ENCODE measurements at places on chromosomes 2 and 18. TPM values are rescaled to one million over a fixed set of nuclear protein-coding genes. Genes with fewer than 3 reads are reported as not detected.
A peak's percentile ranks its signal among the peaks of the same experiment; 100 is the strongest.

GRCh38 chr2:165576409-165577154, 107.1 kb downstream of the CSRNP3 start:
- DNase-seq = no peak

DNA sequence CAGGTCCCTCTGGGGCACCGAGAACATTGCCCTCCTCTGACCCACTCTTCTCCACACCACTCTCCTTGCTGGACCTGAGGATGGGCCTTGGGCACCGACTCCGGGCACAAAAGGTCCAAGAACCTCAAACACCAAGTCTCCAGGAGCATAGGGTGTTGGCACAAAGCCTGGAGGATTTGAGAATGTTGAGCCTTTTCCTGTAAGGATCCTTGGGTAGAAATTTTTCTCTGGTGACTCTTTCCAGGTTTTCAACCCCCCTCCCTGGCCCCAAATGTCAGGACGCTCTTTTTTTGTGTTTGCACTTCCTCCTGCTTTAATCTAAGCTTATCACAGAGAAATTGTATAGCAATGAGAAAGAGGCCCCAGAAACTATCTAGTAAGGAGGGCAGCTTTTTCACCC, 9.2 kb downstream of the SPR start:
- no peak for DNase-seq

DNA sequence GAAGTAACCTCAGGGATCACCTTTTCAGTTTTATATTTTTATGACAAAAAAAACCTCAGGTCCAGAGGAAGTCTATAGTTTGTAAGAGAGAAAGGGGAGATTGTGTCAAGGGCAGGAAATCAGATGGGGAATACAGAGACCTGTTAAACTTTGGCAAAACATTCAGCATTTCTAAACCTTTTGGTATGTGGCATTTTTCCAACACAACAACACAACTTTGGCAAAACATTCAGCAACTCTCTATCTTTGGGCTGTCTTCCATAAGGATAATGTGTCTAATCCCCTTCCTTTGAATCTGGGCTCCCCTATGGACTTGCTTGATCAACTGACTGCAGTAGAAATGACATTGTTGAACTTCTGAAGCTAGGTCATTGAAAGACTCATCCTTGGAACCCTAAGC, 220.6 kb upstream of the CCDC68 start:
- DNase-seq = no peak

- DNase-seq = no peak
These were observed 214.7 kb downstream of the TGIF1 start for GRCh38 chr18:3664563-3665178.

DNA sequence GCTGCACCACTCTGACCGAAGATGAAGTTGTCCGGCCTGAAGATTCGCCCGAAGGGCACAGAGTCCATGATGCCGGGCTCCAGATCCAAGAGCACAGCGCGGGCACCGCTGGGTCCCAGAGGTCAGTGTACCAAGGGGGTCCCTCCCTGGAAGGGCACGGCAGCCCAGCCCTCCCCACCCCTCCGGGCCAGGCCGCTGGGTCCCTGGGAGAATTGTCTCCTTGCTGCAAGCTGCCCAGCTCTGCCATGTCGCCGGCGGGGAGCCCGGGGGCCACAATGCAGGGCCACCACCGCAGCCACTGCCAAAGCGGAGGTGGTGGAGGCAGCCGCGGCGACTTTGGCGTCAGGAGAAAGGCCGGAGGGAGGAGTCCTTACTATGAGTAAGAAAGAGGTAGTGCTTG, 189.5 kb upstream of the CYRIA start:
- DNase-seq = no peak

- no peak for DNase-seq
These were observed 56.2 kb upstream of the ATP8B1 start for GRCh38 chr18:57859314-57859713.

- DNase-seq = no peak
These were observed 60.5 kb downstream of the BAZ2B start for GRCh38 chr2:159555651-159556392.

GRCh38 chr2:239264838-239265651, 135.8 kb downstream of the HDAC4 start:
- DNase-seq = peak; percentile 83

DNA sequence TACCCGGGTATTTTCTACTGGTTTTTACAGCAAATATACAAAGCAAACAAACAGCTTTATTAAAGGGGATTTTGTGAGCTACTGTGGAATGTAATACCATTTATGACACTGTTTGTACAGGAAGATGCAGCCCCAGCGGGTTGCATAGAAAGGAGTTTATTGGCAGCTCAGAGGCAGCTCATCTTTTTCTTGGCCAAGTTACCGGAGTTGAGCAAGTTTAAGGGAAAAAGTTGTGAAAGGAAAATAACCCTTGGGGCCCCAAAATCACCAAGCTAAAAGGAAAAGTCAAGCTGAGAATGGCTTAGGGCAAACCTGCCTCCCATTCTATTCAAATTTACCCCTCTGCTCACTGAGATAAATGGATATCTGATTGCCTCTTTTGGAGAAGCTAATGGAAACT, 60.8 kb downstream of the MOB4 start:
- no peak for DNase-seq

GRCh38 chr2:188391354-188391753, 99.7 kb downstream of the GULP1 start:
- DNase-seq = no peak

DNA sequence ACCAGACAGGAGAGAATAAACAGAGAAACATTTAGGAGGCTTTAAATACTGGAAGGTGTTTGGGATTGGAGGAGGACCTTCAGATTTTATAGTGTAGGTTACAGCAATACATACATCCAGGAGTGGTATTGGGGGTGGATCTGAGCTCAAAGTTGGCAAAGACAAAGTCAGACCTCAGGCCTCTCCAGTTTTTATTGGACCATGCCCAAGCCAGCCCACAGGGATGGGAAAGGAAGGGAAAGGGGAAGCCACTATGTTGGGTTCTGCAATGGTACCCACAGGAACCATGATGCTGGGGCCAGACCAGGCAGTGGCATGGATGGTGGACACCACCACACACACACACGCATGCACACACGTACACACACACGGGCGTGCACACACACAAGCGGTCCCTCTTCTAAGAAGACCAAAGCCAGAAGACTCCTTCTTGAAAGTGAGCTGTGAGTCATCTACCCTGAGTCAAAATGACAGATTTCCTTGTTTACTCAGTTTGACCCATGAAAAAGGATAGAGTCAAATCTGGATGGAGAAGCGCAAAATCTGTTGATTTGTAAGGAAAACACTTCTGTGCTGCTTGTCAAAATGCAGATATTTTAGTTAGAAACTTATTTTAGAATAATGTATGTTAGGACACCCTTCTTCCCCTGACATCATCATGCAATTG, 87.9 kb downstream of the TRABD2A start:
- no peak for DNase-seq

GRCh38 chr2:213086571-213086970, 64.8 kb downstream of the IKZF2 start:
- DNase-seq = no peak

- no peak for DNase-seq
These were observed 46.3 kb downstream of the CDC42EP3 start for GRCh38 chr2:37625156-37625555.

DNA sequence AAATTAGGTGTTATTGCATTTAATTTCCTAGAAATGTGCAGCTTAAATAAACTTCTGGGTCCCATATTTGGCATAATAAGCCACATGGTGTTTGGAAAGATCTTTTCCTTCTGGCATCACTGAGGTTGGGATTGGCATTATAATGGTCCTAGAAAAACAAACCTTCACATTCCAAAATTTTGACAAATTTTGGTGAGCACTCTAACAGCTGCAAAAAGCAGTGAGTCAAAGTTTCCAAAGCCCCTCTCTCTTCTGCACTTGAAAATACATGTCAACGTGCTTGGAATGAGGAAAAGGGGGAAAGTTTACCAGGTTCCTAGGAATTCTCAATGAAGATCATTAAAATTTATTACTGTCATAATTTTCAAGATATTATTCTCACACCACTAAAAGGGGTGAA, 77.8 kb upstream of the STK17B start:
- DNase-seq = no peak

DNA sequence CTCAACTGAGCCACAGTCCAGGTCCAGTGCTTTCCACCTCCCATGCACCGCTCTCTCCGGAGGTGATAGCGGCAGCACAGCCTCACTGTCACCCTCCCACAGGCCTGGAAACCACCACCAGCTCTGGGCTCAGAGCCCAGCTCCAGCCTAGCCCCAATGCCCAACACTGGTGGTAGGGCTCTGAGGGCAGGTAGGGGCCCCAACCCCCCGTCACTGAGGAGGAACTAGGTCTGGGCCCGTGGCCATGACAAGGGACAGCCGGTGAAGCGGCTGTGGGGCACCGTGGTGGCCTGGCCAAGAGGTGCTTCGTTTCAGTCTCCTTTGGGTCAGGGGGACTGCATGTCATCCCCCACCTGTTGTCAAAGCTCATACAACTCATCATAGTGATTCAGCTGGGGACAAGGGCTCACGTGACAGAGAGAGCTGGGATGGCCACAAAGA, 5.5 kb upstream of the TMEM214 start:
- no peak for DNase-seq

DNA sequence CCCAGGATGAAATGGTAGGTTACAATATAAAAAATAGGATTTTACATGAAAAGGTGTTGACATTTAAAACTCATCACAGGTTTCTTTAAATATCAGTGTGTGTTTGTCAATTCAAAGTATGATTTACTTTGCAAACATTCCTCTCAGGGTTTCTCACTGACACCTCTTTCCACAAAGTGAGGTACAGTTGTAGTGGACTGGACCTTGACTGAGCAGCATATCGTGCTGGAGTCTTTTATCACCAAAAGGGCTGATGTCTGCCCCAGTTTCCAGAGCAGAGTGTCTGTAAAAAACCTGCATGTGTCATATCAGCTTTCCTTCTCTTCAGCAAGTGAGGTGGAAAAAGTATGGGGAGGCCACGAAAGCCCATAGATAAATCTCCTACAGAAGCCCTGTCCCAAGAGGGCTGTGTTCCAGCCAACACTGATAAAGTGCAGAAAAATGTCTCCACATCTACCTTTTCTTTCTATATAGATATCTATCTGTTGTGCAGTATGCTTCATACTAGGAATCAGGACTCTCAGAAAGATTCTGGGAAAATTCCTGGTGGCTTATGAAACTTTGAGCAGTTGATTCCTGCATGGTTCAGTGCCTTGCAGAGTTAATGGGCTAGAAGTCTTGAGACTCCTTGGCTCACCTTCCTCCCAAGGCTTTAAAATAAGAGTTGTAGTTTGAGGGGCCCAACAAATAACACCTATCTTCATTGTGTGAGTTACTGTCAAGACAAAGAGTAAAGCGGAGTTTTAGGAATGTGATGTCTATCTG, 6.9 kb downstream of the ACYP2 start:
- no peak for DNase-seq

DNA sequence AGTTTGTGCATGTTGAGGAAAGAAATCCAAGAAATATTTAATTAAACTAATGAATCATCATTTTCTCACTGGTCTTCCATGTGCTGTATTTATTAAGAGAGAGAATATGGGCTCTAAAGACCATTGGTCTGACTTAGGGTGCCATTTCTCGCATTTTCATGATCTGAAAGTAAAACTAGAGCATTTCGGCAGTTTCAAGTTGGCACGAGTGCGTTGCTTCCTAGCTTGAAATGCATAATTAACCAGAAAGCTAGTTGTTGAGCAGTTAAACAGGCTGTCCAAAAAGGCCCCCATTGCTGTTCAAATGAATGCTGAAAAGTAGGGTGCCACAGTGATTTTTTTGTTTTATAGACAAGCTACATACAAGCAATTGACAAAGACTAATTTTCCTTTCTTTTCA, 47.4 kb downstream of the SLC8A1 start:
- DNase-seq = no peak

DNA sequence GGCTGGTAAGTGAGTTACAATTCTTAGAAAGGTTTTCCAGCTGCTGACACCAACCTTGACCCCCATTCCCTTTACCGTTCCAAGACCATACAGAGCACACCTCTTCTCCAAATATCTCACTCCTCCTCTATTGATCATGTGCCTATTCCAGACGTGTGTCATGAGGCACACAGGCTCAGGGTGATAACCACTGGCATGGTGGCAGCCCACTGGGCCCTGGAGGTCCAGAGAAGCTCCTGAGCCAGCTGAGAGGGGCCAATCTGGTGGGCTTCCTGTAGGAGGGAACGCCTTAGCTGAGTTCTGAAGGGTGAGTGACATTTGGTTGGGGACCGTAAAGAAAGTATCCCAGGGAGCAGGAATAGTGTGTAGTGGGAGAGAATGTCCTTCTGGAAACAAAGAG, 28.3 kb downstream of the ZAP70 start:
- DNase-seq = no peak

DNA sequence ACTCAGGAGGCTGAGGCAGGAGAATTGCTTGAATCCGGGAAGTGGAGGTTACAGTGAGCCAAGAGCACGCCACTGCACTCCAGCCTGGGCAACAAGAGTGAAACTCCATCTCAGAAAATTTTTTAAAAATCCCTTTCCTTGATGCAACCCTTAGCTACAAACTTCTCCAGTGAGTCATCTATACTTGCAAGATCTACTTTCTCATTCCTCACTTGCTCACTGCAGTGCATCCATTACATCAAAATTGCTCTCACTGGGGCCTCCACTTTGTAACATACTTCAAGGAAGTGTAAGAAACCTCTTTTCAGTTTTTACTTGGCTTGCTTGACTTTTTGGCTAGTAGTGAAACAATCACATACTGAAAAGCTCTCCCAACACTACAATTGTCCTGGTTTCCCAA, 65.3 kb downstream of the REEP1 start:
- no peak for DNase-seq

- DNase-seq = no peak
These were observed 75.5 kb downstream of the SNTG2 start for GRCh38 chr2:1026141-1026540.

- no peak for DNase-seq
These were observed 13.7 kb downstream of the HES6 start for GRCh38 chr2:238225911-238226697.

DNA sequence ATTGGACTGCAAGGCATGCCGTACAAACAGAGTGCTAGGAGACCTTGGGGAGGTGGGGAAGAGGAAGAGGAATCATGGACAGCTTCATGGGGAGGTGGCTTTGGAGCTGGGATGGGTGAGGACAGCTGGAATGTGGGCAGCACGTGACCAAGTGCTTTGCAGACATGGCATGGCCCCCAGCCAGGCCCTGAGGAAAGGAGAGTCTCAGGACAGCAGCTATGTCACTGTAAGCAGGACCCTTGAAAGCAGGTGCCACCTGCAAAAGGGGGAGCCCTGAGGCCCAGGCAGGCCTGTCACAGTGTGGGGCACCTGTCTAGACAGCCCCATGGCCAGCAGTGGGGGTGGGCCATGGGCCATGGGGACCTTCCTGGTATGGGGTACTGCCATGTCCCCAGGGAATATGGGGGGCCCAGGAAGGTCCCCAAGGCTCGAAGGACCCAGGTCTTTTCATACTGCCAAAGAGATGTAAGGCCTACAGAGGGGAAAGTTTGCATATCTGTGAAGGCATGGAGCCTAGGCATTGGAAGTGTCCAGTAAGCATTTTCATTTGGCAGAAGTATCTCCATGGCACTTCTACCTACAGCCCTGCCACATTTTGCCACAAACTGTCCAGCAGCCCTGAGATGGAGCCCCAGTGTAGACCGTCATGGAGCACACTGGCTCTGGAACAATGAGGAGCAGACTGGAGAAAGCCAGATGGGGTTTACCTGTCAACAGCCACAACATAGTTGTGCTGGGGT, 9.9 kb downstream of the PAX8 start:
- no peak for DNase-seq

Gene GNLY
- total RNA-seq = not detected

Gene MRPL30
- total RNA-seq = 32.6 TPM

Gene ELOA2
- total RNA-seq = not detected

Gene HOXD9
- total RNA-seq = not detected

Gene SLC40A1
- total RNA-seq = 40.8 TPM

Gene SLC19A3
- total RNA-seq = 16.5 TPM

Gene PCARE
- not detected for total RNA-seq

Gene PKDCC
- 210 TPM for total RNA-seq

Gene ATOH8
- total RNA-seq = 239 TPM

Gene PROC
- not detected for total RNA-seq

Gene RNPEPL1
- 196 TPM for total RNA-seq
